ENCODE measurements at places on chromosomes 4 and X.

GRCh38 chr4:39568805-39569204 lies 41.6 kb upstream of the UGDH start:
- no peak for DNase-seq

DNA sequence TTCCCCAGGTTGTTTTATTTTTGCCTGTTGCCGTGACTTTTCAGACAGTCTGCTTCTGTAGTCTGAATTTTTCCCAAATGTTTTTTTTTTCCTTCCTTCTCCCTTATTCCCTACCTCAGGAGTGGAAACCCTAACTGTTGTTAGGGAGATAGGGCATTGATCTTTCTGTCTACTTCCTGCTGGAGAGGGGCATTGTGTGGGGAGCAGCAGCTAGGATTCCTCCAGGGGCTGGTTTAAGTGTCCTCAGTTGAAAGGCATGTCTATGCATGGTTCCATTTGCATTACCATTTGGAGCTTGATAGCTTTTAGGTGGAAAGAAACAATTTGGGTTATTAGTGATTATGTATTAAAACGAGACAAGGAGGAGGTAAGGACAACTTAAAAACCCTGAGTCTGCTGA lies 383.9 kb downstream of the DCAF12L2 start:
- no peak for DNase-seq

- DNase-seq, result no peak
These were observed 4.4 kb downstream of the MTMR1 start for GRCh38 chrX:150697641-150698040.

DNA sequence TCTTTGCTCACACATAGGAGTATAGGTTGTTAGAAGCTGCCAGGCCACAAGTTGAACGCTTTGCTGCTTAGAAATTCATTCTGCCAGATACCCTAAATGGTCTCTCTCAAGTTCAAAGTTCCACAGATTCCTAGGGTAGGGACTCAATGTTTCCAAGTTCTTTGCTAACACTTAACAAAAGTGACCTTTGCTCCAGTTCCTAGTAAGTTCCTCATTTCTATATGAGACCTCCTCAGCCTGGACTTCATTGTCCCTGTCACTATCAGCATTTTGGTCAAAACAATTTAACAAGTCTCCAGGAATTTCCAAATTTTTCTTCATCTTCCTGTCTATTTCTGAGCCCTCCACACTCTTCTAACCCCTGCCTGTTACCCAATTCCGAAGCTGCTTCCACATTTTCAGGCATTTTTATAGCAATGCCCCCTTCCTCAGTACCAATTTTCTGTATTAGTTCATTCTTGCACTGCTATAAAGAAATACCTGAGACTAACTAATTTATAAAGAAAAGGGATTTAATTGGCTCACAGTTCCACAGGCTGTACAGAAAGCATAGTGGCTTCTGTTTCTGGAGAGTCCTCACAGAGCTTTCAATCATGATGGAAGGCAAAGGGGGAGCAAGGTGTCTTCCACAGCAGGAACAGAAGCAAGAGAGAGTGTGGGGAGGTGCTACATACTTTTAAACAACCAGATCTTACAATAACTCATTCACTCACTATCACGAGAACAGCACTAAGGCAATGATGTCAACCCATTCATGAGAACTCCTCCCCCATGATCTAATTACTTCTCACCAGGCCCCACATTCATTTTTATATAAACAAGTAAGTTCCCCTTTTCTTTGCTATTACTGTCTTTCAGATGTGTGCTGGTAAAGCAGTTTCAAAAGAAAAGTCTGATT lies 11.5 kb upstream of the TLR1 start:
- DNase-seq, result no peak

DNA sequence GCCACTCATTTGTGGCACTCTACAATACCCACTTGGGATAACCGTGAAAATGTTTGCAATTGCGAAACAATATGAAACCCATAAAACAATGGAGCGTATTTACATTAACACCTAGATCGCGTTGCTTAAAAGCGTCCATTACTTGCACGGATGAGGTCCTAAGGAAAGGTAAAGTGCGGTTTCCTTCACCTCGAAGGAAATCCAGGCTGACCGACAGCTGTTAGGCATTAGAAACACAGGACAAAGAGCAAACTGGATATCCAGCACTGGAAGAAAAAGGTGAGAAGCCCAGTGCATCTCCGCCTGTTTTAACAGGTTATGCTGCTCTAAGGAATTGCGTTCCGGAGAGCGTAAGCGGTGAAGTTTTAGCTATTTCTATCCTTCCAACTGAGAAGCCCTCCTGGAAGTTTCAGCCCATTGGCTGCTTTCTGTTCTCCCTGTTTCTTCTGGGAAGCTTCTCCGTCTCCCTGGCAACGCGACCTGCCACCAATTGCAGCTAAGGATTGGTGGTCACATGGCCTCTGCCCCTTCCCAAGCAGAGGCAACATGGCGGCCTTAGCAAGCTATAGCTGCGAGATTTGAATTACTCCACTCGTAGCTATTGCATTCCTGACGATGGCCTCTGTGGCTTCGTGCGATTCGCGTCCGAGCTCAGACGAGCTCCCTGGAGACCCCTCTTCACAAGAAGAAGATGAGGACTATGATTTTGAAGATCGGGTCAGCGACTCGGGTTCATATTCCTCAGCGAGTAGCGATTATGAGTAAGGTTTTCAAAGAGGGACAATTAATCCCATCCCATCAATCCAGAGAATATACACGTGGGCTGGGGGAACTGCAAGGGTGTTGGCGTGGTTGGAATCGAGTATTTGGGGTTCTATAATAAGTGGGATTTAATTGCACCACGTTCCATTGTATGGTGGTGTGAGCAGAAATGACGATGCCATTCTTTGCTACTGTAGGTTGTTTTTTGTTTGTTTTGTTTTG lies at the start of gene INTU:
INTU (plus strand) TSS at position 538 of the 984 bp plus-strand sequence; CDS start at position 616, 78 bp downstream.
- DNase-seq, result no peak

GRCh38 chr4:176834531-176834930 lies 41.8 kb upstream of the VEGFC start:
- DNase-seq, result no peak

- DNase-seq, result no peak
These were observed 66.7 kb downstream of the COQ2 start for GRCh38 chr4:83217721-83218522.

Measured in GOT3 (cell line).